ENCODE measurements at places on chromosomes 2 and 18. TPM values are rescaled to one million over a fixed set of nuclear protein-coding genes. Genes with fewer than 3 reads are reported as not detected.

TMEM37 gene
- 1.5 TPM for total RNA-seq

CXCR1 gene
- not detected for total RNA-seq

KYNU gene
- 276 TPM for total RNA-seq

TDRD15 gene
- total RNA-seq, result not detected

KIF5C gene
- 0.39 TPM for total RNA-seq

CYP27C1 gene
- total RNA-seq, result 2.7 TPM

IL1A gene
- 0.09 TPM for total RNA-seq

NAT8 gene
- total RNA-seq, result not detected

ADRA2B gene
- total RNA-seq, result 0.13 TPM

PLEK gene
- total RNA-seq, result 0.06 TPM

Data from A549 treated with GW870086 at 1 μM for 4 hours (cell line).